ENCODE measurements at places on chromosomes 6 and 20.

DNA sequence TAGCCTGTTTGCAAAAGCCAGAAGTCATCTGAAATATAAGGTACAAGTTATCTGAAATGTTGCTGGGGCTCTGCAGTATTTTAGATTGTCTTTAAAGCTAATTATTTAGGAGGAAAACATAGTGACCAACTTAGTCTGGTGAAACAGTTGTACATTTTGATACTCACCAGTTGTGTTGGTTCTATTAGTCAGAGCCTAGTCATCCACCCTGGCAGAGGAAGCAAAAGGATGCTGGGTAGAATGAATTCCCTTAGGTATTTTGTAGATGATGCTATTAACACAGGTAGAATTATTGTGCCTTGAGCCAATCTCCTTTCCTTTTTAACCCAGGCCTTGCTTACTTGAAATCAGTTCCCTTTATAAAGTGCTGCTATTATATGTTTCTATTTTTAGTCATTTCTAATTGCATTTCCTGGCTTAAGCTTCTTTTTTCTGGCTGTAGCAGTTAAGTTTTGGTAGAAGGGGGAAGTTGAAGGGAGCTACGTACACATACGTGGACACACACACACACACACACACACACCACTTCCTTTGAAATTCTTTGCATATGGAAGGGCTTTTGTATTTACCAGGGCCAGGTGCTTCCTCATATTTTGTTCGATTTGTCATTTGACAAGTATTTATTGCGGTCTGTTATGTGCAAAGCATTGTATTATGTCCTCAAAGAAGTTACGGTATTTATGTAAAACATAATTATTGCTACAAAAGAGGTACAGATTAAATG is 82.4 kb downstream of the RTN4IP1 start:
- DNase-seq = no peak

GRCh38 chr6:136471372-136471771 is 78.8 kb downstream of the MAP7 start:
- DNase-seq = no peak

GRCh38 chr6:54503144-54503543 is 194.9 kb downstream of the TINAG start:
- DNase-seq = no peak

DNA sequence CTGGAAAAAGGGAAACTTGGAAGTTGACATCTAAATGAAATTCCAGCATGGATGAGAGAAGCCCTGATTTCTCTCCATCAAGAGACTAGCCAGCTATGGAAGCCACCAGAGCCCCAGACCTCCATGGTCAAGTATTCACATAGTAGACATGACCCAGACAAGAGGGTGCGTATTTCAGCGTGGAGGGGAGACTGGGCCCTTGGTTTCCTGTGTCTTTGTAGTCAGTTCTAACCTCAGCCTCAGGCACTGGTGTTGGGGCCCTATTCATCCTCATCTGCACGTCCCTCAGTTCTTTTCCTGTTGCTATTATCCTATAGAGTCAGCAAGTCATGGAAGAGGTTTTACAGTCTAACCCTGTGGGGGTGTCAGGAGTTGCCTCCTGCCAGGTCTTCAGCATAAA is 12.5 kb downstream of the GNL1 start:
- DNase-seq = no peak
